ENCODE measurements at places on chromosomes 11 and 22. TPM values are rescaled to one million over a fixed set of nuclear protein-coding genes. Genes with fewer than 3 reads are reported as not detected.

Gene HSPB2
- 2.4 TPM for total RNA-seq

Gene LDHAL6A
- total RNA-seq, result not detected

Gene VSIG10L2
- not detected for total RNA-seq

Gene CTSW
- total RNA-seq, result not detected

DNA sequence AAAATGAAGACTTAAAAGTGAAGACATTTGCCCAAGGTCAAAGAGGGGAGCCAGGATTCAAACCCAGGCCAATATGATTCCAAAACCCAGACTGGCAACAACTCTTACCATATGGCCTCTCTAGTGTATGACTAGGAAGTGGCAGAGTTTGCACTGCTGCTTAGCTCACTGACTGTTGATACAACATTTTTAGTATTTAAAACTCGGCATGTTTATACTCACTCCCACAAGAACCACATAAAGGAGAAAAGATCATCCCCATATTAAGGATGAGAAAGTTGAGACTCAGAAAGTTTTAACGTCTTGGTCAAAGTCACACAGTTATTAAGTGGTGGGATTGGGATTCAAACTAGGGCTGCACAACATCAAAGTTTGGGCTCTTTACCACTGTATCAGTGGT, 81.7 kb downstream of the CCDC34 start:
- DNase-seq, result no peak
- H3K27me3 ChIP-seq, result no peaks in the 10 kb centered on the region
- no peaks in the 10 kb centered on the region for H3K36me3 ChIP-seq
- H3K4me1 ChIP-seq, result peaks cover 38% of the 10 kb centered on the region
